ENCODE measurements at places on chromosomes 12 and 14.

DNA sequence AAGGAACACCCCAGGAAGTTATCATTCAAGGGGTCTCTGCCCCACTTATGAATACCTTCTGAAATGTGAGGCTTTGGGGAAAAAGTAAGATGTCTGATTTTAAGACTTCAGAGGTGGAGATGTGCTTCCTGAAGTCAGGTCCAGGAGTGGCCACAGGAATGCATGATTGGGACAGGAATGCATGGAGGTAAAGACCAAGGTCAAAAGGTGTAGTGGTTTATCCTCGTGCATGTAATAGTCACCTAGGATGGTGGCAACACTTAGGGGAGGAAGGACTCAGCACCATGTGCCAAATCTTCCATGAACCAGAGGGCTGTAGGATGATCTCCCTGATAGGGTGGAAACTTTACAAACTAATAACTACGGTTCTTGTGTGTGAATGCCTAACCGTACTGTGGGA, 217.3 kb downstream of the C12orf75 start:
- DNase-seq = no peak

GRCh38 chr14:103393676-103394626, 8.7 kb downstream of the MARK3 start:
- DNase-seq = no peak

DNA sequence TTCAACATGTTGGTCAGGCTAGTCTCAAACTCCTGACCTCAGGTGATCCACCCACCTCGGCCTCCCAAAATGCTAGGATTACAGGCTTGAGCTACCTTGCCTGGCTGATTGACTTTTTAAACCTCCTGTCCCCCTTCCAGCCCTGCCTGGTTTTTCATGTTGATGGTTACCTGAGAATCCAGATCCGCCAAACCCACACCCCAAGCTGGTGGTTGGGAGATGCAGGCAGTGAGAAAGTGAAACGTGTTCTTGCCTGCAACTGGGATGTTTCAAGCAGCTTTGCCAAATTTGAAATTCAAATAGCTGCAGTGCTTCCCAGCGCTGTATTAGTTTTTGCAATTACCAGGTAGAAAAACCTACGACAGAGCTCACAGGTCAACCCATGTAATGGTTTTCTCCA, 238.3 kb upstream of the PWP1 start:
- DNase-seq = no peak

GRCh38 chr12:24649209-24649608, 299.7 kb downstream of the BCAT1 start:
- no peak for DNase-seq

DNA sequence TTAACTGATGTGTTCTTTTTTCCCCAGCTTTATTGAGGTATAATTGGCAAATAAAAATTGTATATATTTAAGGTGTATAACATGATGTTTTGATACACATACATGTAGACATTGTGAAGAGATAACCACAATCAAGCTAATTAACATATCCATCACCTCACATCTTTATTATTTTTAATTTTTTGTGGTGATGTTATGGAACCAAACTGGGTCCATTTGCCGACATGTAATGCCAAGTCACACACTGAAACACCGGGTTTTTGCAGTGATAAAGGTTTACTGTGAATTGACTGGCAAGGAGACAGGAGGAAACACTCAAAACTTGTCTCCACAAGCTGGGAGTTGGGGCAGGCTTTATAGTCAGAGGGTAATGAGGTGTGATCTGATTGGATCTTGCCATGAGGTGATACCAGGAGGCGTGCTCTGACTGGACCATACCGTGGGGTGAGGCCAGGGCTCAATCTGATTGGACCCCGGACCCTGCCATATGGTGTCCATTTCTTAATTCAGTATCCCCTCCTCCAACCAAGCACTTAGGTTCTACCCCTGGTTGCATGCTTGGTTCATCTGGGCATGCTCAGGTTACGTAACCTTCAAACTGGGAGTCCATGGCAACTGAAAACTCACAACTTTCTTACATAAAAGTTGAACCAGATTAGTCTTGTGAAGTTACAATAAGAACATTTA, 11.8 kb upstream of the WSCD2 start:
- DNase-seq = no peak

DNA sequence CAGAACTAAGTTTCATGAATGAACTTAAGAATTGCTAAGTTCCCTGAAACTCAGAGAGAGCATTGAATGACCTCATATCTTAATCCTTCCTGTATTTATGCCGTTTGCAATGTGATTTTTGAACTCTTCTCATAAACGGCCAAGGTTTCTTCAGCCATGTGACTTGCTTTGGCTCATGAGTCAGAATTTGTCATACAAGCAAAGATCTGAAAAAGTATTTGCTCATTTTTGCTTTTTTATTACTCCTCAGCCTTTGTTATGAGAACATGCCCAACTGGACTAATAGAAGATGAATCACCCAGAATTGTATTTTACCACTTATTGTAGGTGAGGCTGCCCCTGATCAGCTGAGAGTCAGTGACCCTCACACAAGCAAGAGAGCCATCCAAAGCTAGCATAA, 693.8 kb downstream of the BCL11B start:
- DNase-seq = no peak

DNA sequence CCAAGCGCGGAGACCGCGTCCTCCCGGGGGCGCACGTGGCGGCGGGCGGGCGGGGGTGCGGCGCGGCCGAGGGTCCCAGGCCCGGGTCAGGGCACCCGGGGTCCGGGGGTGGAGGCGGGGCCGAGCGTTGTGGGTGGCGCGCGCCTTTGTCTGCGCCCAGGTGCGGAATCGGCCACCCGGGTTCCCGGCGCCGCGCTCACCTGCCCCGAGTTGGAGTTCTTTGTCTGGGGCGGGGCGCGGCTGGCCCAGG, 50.1 kb downstream of the LRCOL1 start:
- peak; percentile 79 for DNase-seq

DNA sequence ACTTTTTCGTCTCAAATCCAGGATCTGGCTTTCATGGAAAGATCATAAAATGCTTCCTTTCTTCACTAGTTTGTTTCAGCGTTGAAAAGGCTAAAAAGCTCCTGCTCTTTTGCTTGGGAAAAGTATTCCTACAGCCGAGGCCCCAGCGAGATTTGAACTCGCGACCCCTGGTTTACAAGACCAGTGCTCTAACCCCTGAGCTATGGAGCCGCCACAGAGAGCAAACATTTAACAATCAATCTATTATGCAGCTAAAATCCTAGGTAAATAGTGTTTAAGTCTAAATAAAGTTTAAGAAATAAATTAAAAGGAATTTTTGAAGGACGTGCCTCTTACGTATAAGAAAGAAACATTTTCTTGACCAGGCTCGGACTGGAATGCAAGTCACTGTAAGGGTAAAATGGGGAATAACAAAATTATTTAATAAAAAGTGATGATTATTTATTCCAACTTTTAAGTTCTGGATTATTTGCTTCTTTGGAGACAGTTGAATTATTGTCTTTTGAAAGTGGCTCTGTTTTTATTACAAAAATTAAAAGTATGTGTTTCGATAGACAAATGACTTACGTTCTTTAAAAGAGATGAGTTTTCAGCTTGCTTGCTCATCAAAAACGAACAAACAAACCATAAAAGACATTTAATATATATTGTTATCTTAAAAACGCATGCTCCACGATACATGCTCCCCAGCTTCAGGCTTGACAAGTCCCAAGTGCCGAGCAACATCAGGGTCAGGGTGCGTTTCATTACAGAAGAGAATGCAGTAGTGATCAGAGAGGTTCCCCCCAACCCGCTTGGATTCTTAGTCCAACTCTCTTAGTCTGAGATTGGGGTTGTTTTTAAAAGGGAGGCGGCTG, 10.2 kb downstream of the OR6S1 start:
- peak; percentile 76 for DNase-seq

- no peak for DNase-seq
These were observed 151.7 kb downstream of the PDZRN4 start for GRCh38 chr12:41339784-41340183.

GRCh38 chr12:20289520-20289919, 78.8 kb upstream of the PDE3A start:
- DNase-seq = no peak

- no peak for DNase-seq
These were observed 32.9 kb downstream of the MIPOL1 start for GRCh38 chr14:37230551-37231194.

GRCh38 chr12:1630133-1630826, 1.2 kb downstream of the WNT5B start:
- DNase-seq = peak; percentile 73

- no peak for DNase-seq
These were observed 24.3 kb upstream of the SUPT16H start for GRCh38 chr14:21408147-21408546.

DNA sequence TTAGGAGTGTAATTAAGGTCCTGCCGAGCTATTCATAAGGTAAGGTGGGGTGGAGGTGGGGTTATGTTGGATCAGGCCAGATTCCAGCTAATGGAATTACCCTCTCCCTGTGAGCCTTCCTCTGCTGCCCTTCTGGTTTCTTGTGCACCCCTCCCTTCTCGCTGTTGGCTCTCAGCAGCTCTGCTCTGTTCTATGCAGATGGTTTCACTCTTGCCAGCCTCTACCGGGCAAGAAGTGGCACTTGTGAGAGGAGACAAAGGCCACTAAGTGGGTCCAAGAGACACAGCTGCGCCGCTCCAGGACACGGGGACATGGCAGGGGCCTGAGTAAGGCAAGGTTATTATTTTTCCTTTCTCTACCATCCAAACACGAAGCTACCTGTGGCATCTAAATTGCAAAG, 334.4 kb downstream of the EMP1 start:
- no peak for DNase-seq

DNA sequence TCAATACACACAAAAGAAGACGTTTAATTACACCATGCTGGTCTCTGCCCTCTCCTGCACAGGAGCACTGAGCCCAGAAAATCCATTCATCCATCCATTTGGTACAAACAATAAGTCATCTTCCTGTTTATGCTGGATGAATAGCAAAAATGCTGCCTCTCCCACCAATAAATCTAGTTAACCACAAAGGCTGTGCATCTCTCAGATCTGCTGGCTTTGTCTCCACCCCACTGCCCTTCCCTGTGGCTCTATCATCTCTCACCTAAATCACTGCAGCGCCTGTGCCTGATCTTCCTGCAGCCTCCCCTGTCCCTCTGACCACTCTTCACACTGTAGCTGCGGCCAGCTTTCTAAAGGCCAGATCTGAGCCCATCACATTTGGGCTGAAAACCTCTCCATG, 72.9 kb upstream of the DDX11 start:
- no peak for DNase-seq

- DNase-seq = no peak
These were observed 989 bp upstream of the DRAM1 start for GRCh38 chr12:101876322-101876860.

GRCh38 chr12:24997970-24998582, 49.2 kb upstream of the BCAT1 start:
- DNase-seq = no peak

DNA sequence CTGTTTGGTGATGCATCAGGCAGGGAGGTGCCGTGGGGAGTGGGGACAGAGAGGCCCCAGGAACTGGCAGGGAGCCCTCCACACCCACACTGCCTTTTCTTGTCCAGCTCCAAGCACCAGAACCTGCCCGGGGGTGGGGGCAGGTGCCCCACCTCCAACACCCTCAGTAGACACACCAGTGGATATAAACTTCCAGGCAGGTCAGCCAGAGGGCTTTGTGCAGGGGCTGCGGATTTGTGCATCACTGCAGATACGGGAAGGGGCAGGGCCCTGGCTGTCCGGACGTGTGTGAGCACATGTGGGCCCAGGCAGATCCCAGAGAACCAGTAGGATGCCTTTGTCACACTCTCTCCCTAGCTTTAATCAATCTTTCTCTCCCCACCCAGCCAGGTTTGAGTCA, 1.3 kb upstream of the TGM1 start:
- DNase-seq = no peak

GRCh38 chr14:97930166-97930565, 1133.0 kb downstream of the VRK1 start:
- DNase-seq = no peak

DNA sequence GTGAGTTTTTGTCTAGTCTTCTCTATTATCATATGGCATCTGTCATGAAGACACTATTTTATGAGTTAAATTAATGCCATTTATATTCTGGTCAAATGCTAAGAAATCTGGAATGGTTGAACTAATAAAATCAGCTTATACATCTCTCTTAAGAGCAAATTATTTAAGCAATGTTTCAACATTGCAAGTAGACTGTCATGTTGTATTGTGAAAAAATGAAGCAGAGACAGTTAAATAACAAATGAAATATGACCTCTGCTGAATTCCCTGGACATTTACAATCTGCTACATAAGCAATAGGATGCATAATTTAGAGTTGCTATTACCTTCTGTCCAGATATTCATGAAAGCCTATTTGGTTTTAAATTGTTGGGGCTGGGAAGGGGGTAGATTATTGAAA, 30.6 kb downstream of the NAV3 start:
- no peak for DNase-seq

GRCh38 chr14:78202976-78203375, 32.8 kb downstream of the NRXN3 start:
- no peak for DNase-seq

DNA sequence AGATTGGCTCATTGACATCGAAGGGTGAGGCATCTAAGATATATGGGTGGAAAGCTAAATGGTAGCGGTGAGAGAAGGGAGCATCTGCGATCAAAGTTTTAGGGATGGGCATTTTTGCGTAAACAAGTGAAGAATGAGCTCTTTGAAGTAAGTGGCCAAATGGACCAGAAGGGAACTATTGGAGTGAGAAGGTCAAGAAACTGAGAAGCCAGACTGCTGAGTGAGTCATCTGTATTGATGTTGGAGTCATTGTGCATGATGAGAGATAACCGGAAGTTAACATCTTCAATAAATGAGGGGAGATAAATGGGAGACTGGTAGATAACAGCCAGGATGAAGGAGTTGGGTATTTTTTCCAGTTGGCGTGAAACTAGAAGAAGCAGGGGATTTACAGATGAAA, 271.9 kb upstream of the PDE3A start:
- no peak for DNase-seq

DNA sequence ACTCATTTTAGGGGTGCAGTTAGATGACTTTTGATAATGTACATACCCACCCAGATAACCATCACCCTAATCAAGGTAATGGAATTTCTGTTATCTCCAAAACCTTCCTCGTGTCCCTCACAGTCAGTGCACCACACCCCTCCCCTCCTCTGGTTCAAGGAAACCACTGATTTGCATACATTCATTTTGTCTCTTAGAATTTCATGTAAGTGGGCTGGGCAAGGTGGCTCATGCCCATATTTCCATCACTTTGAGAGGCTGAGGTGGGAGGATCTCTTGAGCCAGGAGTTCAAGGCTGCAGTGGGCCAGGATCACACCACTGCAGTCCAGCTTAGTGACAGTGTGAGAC, 15.7 kb downstream of the ADIPOR2 start:
- DNase-seq = no peak

DNA sequence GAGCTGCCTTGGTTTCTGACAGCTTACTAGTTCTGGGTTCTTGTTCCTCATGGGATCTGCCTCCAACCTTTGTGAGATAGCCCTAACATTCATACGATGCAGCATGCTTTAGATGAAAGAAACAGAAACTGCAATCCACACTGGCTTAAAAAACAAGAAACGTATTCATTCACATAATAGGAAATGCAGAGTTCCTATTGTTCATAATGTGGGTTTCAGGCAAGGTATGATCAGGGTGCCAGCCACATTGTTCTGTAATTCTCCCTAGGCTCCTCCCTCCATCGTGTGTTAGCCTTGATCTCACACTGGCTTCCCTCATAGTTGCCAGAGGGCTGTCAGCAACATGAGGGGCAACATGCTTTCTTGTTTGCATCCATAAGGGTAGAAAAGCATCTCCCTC, 2.7 kb upstream of the CCDC63 start:
- DNase-seq = no peak

- DNase-seq = no peak
These were observed 6.4 kb downstream of the GOLGA5 start for GRCh38 chr14:92800525-92800924.

GRCh38 chr12:6266971-6267721, 43.3 kb upstream of the PLEKHG6 start:
- no peak for DNase-seq

GRCh38 chr12:116262741-116263140, 14.8 kb downstream of the MED13L start:
- DNase-seq = no peak

Measured in ecto neural progenitor cell (in vitro differentiated cells).